ENCODE measurements at places on chromosomes 7 and 10.

GRCh38 chr7:104142147-104142546 is 65.7 kb downstream of the ORC5 start:
- no peak for DNase-seq

DNA sequence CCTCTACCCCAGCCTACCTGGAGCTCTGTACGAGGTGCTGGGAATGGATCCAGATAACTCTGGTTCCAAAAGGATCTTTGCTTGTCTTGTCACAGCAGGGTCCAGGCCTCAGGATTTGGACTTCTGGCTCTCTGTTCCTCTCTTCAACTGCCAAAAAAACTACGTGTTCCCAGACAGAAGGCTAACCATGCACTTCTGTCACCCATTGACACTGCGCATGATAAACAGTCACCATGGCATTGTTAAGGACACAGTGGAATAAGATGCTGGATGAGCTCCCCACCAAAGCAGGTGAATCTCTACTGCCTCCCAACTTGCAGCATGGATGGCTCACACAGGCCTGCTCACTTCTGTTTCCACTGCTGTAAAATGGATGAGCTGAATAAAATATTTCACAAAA is 637.9 kb downstream of the TNS3 start:
- DNase-seq = no peak

- DNase-seq = no peak
Observed at GRCh38 chr10:10617686-10618085, 400.0 kb upstream of the CELF2 start.

DNA sequence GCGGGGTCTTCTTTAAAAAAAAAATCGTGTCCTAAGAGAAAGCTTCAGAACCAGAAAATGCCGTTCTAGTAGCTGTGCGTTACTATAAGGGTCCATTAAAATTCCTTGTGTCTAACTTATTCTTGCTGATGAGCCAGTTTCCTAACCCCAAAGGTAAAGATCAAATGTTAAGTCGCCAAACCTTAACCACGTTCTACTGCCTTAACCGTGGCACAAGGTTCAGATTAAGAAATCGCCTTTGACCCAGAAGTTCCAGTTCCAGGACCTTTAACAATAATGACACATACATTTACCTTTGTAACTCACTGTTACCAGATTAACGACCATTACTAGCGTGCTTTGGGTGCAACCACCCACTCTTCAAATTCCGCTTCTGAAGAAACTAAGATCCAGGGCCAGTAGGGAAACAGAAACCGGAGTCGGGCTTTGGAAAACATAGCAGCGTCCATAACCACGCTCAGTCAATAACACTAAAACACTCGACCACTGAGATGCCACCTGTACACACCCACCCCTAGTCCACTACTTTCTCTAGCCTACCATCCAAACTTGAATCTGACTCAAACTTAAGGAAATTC is 620 bp downstream of the BET1 start:
- no peak for DNase-seq

- no peak for DNase-seq
Observed at GRCh38 chr7:47734287-47734948, 152.5 kb upstream of the TNS3 start.

- no peak for DNase-seq
Observed at GRCh38 chr7:44922351-44922694, 37.0 kb upstream of the PURB start.

- no peak for DNase-seq
Observed at GRCh38 chr10:74067373-74068352, 69.7 kb downstream of the VCL start.
